NCI-H2081 treated with DMSO at 0.1 percent for 48 hours (cell line): ENCODE measurements at places on chromosomes 16 and 17.

DNA sequence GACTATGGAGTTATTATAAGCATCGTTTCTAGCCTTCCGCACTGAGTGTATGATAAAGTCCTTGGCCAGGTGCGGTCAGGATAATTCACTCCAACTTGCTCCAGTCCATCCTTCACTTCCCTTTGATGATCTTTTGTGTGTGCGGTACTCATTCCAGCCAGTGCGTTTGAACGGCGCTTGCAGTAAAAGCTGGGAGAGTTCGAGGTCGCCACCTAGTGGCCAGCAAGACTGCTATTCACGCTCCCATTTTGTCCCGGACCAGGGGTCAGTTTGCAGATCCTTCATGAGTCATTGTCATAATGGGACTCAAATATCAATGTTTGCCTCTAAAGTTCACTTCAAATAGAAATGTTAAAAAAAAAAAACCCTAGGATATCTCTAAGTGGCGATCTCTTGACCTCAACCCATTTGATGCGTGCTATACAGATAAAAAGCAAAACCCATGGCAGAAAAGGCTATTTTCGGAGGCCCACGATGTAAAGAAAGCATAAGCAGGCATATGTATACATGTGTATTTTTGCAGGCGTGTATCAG lies 417.1 kb downstream of the TMEM114 start:
- DNase-seq, result peak; percentile 13

GRCh38 chr16:22948603-22949368 lies 134.8 kb downstream of the HS3ST2 start:
- DNase-seq, result no peak

- no peak for DNase-seq
Observed at GRCh38 chr16:9603316-9603715, 511.9 kb downstream of the HAPSTR1 start.

DNA sequence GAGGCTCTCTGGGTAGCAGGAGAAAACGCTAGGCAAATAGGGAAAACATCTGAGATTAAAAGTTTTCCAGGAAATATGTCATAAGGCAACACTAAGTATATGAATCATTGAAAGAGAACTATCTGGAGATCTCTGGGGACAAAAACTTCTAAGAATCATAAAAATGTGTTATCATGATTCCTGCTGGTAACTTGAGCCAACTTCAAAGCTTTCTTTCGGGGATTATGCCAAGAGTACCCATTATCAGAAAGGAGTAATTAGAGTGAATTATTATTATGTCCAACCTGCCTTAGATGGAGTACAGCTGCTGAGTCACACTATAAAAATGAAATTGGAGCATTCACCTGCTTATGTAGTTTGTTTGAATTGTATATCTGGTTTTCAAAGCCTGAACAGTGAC lies 488.5 kb upstream of the SOX9 start:
- peak; percentile 60 for DNase-seq

GRCh38 chr16:24820522-24820921 lies 25.2 kb upstream of the SLC5A11 start:
- no peak for DNase-seq

DNA sequence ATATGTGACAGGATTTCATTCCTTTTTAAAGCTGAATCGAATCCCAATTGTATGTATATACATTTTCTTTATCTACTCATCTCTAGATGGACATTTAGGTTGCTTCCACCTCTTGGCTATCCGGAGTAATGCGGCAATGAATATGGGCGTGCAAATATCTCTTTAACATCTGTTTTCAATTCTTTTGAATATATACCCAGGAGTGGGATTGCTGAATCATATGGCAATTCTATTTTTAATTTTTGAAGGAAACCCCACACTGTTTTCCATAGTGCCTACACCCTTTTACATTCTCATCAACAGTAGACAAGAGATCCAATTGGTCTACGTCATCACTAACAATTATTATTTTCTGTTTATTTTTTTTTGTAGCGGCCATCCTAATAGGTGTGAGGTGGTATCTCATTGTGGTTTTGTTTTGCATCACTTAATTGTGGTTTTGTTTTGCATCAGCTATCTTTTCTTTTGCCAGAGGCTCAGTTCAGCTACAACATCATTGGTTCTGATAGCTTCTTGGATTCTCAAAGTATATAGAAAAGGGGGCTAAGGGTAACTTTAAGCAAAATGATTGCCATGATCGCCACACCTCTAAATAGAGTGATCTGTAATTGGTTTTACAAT lies 25.6 kb upstream of the MAP2K6 start:
- DNase-seq, result no peak

GRCh38 chr17:35291802-35292201 lies 48.9 kb downstream of the SLFN5 start:
- no peak for DNase-seq

DNA sequence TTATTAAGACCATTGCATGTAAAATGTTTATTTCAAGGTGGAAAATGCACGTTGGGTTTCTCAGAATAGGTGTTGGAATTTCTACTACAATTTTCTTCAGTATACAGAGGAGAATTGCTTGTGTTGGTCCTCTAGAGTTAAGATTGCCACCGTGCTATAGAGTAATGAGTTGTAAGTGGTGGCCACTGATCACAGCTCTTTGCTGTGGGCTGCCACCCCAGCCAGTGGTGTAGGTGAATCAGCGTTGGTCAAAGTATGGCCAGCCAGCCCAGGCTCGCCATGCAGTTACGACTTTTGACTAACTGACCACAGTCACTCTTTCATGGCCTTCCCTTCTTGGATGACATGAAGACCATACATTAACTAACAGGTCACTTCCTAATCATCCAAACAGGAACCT lies 12.6 kb upstream of the PRKAR1A start:
- no peak for DNase-seq

GRCh38 chr16:88284626-88285513 lies 97.9 kb upstream of the ZNF469 start:
- no peak for DNase-seq

GRCh38 chr17:56966338-56966737 lies 5.5 kb upstream of the COIL start:
- DNase-seq, result no peak

DNA sequence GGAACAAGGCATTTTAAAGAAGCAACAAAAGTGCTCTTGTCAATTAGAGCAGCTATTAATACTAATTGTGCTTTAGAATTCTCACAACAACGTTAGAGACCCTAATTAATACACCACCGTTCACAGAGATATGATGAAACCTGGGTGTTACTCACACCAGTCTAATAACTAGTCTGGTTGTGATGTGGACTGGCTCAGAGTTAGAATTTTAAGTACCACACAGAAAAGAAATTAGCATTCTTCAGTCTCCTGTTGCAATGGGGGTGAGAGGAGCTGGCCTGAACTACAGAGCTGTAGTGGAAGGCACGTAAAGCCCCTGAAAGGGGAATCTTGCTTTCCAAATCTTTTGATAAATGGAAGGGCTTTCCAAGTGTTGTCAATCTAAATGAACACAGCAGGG lies 240.8 kb upstream of the TOX3 start:
- DNase-seq, result no peak
